ENCODE measurements at places on chromosomes 16 and 17.

DNA sequence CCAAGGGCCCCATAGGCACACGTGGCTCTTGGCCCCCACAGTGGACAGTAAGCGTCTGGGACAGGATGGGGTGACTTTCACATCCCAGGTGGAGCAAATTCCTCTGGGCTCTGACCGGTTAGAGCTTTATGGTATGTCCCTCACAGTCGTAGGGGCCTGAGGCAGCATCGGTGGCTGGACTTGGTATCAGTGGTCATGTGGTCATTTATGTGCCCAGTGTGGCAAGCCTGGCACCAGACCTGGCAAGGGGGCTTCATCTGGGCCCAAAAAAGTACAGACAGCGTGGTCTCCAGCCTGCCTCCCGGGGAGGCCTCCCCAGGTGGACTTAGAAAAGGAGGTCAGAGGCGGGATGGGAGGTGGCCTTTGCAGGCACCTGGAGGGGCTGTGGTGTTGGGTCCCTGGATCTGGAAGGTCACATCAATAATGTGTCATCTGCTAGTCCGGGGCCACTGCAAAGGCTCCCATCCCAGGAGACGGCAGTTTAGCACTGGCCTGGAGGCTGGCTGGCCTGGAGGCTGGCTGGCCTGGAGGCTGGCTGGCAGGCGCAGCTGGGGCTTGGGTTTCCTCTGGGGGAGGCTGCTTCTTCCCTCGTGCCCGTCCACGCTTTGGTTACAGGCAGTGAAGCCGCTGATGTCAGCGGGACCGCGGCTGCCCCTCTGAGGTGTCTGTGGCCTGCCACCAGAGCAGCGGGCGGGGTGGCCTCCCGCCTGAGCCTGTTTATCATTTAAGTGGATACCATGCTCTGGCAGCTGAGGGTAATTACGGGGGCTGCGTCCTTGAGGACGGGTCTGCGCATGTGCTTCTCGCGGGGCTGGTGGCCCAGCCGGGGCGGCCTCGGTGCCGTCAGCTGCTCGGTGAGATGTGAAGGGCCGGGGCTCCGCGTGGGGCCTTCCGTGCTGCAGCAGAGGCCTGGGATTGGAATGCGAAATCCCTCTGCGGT is 20.7 kb upstream of the CBX4 start:
- DNase-seq: no peak

- DNase-seq: no peak
Observed at GRCh38 chr17:15947271-15947670, 2.3 kb downstream of the ADORA2B start.

GRCh38 chr17:47630614-47631013 is 19.1 kb upstream of the KPNB1 start:
- DNase-seq: no peak

GRCh38 chr16:86747761-86748160 is 169.4 kb downstream of the FOXL1 start:
- no peak for DNase-seq

- DNase-seq: peak; percentile 30
Observed at GRCh38 chr17:31310260-31310659, 3.6 kb downstream of the EVI2B start.

GRCh38 chr17:61461967-61462718 is 9.9 kb downstream of the TBX4 start:
- no peak for DNase-seq

- no peak for DNase-seq
Observed at GRCh38 chr16:84633622-84634021, 14.7 kb upstream of the KLHL36 start.

GRCh38 chr16:14378131-14378551 is 251.9 kb downstream of the PARN start:
- DNase-seq: no peak

- DNase-seq: no peak
Observed at GRCh38 chr17:64091571-64091970, 38.4 kb downstream of the ERN1 start.

DNA sequence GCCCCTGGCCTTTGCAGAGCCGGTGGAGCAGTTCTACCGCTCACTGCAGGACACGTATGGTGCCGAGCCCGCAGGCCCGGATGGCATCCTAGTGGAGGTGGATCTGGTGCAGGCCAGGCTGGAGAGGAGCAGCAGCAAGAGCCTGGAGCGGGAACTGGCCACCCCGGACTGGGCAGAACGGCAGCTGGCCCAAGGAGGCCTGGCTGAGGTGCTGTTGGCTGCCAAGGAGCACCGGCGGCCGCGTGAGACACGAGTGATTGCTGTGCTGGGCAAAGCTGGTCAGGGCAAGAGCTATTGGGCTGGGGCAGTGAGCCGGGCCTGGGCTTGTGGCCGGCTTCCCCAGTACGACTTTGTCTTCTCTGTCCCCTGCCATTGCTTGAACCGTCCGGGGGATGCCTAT is 29.5 kb downstream of the CIITA start:
- DNase-seq: no peak

DNA sequence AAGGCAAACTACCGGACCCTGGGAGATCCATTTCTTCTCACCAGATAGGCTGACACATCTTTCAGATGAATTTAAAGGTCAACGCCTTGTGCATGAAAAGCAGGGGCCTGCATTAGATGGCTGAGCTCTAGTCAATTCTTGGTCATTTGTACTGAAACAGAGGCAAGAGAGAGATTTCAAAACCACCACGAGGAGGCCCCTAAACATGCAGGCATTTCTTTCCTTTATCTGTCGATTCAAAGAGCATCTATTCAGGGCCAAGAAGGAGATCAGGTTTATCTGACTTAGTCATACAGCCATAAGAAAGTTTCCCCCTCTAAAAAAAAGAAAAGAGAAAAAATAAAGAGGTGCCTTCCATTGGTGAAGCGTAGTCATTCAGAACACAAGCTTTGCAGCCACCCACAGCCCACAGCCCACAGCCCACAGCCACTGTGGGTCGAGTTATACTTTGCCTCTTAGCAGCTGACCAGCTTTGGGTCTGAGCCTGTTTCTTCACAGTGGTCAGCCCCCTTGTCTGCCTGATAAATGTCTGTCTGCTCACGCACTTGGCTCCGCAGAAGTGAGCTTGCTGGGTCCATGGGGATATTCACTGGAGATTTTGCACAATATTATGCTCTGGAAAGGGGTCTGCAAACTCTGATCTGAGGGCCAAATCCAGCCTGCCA is 207.5 kb downstream of the CDH13 start:
- no peak for DNase-seq

DNA sequence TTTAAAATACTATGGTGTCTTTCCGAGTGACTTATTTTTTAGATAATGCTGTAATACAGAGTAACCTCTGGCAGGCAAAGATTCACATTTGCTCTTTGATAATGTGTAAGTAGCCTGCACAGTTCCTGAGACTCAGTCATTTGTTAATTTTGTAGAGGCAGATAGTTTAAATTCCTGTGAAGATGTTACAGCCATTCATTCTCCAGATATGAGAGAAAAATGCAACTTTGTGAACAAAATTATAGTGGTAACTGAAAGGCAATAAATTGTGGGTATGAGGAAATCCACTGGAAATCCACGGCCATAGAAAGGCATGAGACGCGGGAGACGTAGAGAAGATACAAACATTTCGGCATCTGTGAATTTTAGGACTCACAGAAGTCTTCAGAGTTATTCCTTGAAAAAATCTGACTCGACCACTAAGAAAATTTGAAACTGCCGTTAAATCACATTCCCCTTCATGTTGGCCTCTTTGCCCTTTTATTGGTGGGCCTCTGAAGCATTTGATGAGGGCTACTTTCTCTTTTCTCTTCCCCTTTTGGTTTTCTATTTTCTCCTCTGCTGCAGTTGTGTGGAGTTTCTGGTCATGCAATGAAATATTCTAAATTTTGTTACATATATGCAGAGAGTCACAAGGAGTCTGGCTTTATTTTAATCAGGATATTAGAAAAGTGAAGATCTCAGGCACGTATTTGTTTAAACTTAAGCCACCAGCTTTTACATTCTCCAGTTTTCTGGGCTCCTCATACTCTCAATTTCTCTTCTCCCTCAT is 18.8 kb downstream of the HS3ST3A1 start:
- no peak for DNase-seq

DNA sequence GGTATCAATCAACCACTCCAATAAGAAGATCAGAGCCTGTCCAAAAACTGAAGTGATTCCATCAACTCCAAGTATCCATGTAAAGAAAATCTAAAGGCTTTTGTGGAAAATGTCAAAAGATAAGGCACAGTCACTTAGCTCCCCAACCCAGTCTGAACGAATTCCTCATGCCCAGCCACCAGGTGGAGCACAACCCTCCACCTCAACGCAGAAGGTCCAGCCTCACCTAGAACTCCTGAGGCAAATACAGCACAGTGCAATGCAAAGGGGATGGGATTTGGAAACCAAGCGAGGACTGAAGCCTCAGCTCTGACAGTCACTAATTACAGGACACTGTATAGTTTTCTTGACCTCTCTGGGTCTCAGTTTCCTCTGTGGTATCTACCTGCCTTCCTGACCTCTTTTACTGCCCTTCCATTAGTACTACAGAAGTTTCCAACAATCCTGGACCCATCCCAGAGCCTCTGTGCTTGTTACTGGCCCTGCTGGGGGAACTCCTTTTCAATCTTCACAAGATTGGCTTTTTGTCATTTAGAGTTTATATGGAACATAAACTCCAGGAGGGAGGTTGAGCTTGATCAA is 2.0 kb downstream of the NCBP3 start:
- no peak for DNase-seq

DNA sequence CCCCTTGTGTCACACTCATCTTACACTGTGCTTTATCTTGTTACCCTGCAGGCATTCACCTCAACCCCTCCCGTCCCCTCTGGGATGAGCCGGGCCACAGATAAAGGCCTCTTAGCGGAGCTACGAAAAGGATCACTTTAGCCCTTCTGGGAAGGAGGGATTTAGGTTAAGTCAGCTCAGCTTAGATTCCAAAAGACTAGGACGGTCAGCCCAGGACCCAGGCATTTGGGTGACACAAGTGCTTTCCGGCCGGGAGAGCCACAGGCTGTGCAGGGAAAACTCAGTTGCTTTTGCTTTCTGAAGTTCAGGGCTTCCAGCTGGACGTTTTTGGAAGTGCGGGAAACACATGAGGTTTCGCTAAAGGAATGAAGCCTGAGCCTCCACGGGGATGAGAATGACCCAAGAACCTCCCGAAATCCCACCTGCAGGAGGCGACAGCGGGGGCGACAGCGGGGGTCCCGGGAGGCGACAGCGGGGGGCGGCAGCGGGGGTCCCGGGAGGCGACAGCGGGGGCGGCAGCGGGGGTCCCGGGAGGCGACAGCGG is 11.6 kb upstream of the METRNL start:
- DNase-seq: no peak

- DNase-seq: no peak
Observed at GRCh38 chr17:44362949-44363612, 572 bp downstream of the FAM171A2 start.

DNA sequence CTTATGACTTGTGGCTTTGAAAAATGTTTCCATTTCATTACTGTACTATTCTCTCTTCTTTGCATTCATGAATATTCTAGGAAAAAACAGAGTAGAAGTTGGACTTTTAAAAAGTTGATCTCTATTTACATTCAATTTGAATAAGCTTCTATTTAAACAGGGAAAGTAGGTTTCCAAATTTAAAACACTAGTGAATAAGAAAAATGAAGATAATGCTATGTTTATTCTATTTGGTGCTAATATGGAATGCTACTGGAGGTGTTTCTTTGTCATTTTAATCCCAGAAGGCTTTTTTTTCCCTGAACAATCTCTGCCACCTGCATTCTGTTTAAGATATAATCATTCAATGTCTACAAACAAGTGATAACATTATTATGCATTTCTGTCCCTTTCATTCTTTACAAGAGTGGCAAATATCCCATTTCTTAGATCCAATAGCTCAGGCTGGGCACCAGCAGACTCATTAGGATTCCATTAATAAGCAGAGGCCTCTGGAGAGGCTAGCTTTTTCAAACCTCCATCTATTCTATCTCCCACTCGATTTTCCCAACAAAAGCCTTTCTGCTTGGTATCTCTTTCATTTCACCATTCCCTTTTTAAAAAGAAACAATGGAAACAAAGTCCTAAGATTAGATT is 1001.6 kb upstream of the CDH8 start:
- no peak for DNase-seq

GRCh38 chr17:65029605-65030336 is 26.8 kb downstream of the GNA13 start:
- no peak for DNase-seq

- DNase-seq: no peak
Observed at GRCh38 chr17:12759090-12759489, 30.2 kb upstream of the ARHGAP44 start.

- no peak for DNase-seq
Observed at GRCh38 chr16:57801098-57801808, 1.0 kb downstream of the KIFC3 start.

GRCh38 chr17:47847341-47848197 is 3.4 kb downstream of the SP6 start:
- no peak for DNase-seq

DNA sequence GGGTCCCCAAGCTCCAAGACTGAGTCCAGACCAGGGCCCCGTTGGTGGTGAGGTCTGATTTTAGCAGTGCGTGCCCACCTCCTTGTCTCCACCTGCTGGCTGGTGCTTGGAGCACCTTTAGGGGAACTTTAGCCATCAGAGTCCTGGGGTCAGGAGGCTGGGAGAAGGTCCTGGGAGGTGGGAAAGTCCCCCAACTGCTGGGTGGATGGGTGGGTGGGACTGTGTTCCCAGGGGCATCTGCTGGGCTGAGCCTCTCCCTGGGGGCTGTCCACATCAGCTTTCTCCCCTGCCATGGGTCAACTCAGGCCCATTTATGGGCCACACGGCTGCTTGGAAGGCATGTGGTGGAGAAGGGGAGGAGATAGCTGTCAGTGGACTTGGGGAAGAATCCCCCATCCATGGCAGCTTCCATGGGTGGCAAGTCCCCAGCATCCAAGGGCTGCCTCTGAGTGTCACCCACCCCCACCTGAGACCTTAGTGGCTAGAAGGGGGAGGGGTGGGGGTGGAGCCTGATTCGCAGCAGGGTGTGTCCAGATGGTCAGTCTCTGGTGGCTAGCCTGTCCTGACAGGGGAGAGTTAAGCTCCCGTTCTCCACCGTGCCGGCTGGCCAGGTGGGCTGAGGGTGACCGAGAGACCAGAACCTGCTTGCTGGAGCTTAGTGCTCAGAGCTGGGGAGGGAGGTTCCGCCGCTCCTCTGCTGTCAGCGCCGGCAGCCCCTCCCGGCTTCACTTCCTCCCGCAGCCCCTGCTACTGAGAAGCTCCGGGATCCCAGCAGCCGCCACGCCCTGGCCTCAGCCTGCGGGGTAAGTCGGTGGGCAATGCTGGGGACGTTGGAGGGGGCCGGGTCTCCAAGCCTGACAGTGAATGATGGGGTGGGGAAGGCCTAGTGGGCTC is at the start of gene TRPV2:
TRPV2 (plus strand) TSS at position 541 of the 894 bp plus-strand sequence. CDS start 2,098 bp downstream, outside the sequence.
- no peak for DNase-seq

DNA sequence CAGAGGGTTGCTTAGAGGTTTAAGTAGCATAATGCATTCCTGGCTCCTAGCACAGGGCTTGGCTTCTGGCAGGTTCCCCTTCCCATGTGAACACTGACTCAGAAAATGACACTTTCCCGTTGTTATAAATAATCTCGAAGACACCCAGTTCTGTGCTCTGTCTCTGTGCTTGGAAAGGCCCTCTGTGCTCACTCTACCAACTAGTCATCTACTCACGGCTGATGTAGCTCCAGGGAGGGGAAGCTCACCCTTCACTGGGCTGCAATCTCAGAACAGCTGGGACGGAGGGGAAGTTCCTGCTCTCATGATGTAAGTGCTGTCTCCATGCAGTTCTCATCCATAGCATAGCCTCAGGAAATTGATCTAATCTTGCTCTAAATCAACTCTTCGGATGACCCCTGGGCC is 230.5 kb upstream of the ASIC2 start:
- DNase-seq: no peak
